ENCODE measurements at places on chromosomes 12 and 14.

DNA sequence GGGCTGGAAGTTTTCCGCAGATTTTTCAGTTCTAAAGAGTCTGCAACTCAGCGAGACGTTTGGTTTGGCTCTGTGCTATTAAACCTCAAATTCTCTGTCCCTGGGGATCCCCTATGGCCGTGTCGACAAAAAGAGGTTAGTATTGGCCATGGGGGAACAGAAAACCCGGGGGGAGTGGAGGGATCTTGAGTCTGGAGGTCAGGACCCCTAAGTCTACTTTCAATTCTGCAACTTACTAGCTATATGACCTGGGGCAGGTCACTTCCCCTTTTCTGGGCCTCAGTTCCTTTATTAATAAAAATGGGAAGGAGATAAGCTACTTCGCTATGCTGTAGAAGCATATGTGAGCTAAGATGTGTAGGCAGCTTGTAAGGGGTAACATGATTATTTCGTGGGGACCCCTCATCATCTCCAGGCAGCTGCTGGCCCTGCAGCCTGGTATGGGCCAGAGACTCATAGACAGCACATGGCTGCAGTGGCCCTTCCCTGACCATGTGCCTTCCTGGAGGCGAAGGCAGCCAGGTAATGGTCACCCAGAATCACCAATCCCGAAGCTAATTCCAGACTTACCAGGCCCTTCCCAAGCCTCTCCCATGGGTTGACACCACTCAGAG lies 8.6 kb downstream of the ASB2 start:
- no peak for DNase-seq

DNA sequence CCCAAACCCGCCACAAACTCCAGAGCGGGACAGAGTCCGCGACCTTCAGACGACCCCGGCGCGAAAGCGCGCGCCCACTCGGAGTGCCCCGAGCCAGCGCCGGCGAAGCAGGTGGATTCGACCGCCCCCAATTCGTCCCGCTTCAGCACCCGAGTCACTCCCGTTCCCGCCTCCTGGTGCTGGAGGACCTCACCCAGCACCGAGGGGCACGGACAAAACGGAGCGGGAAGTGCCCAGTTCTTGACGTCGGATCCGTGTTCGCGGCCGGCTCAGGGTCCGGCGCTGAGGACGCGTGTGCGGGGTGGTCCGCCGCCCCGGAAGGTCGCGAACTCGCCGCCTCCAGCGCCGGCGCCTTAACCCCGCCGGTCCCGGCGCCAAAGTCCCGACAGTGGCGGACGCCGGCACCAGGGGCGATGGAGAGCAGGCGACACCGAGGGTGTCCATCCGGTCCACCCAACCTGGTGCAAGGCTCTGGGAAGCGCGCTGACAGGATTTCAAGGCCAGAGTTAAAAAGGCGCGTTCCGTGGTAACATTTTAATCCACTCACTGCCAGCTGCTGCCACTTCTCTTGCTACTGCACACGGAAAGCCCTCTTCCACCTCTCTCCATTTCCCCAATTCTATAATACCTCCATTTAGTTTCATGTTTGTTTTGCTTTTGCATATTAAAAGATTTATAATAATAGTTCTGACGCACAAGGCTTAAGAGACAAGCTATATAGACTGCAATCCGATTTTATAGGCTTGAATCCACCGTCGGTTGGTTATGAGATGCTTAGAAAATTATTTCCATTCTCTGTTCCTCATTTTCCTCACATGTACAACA lies 240.0 kb upstream of the CPNE8 start:
- no peak for DNase-seq

DNA sequence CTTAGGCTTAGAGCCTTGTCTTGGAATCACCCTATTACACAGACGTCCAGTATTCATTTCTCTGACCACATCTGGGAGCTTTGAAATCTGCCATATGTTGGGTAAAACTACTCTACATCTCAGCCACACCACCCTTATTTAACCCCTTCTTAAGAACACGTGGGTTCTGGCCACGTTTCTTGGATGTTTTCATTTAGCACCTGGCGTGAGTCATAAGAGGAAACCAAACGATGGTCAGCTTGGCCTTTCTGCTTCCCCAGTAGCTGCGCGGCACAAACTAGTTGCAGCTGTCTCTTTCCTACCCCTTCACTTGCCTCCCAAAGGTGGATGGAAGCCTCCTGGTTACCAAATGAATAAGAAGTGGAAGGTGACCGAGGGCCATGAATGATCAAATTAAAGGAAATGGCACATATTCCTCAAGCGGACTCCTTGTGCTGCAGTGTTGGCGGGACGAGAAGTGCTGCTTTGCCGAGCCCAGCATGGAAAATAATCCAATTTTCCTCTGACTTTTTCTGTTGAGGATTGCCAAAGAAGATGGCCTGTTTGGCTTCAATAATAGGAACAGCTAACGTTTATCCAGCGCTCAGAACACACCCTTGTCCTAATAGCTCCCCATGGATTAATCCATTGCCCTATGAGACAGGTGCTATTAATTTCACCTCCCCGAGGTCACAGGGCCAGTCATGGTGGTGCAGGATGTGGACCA lies 154.1 kb downstream of the ZNF664 start:
- no peak for DNase-seq

DNA sequence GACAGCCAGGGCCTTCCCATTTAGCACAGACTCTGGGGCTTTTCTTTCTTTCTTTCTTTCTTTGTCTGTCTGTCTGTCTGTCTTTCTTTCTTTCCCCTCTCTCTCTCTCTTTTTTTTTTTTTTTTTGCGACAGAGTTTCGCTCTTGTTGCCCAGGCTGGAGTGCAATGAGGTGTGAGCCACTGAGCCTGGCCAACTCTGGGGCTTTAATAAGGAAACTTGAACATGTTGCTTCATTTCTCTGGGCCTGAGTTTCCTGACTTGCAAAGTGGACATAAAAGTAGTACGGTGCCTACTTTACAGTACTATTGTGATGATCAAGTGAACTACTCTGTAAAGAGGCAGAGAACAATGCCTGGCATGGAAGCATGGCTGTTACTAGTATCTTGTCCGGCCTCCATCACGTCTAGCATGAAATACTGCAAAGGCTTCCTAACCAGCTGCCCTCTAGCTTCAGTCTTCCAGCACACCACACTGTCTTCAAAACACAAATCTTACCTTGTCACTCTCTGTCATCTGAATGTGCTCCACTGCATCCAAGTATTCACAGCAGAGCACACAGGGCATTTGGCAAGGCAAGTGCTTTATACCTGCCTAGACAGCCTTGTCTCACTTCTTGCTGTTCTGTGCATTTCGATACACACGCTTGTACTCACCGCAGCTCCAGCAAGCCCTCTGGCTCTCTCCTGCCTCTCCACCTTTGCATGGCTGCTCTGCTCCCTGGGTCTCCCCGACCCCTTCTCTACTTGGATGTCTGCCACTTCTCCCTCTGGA lies 96.7 kb downstream of the IRF2BPL start:
- no peak for DNase-seq

GRCh38 chr12:52798671-52799504 lies 3.0 kb upstream of the KRT3 start:
- no peak for DNase-seq

DNA sequence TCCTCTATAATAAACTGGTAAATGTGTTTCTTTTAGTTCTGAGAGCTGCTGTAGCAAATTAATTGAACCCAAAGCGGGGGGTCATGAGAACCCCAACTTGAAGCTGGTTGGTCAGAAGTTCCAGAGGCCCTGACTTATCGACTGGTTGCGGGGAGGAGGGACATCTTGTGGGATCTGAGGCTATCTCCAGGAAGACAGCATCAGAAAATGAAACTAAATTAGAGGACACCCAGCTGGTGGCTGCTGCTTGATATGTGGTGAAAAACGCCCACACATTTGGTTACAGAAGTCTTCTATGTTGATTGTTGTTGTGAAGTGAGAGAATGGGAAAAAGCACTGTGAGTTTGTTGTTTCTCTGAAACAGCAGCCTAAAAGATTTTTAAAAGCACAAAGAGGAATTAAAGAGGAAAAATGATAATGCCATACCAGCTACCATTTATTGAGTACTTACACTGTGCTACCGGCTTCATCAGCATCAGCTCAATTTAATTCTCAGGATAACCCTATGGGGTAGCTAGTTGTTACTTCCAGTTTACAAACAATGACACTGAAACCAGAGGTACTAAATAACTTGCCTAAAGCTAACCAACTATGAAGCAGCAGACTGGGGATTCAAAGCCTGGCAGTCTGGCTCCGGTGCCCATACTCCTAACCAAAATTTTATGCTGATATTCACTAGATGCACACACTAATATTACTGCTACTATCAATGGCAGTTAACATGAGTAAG lies 24.3 kb downstream of the DDX24 start:
- DNase-seq = no peak

DNA sequence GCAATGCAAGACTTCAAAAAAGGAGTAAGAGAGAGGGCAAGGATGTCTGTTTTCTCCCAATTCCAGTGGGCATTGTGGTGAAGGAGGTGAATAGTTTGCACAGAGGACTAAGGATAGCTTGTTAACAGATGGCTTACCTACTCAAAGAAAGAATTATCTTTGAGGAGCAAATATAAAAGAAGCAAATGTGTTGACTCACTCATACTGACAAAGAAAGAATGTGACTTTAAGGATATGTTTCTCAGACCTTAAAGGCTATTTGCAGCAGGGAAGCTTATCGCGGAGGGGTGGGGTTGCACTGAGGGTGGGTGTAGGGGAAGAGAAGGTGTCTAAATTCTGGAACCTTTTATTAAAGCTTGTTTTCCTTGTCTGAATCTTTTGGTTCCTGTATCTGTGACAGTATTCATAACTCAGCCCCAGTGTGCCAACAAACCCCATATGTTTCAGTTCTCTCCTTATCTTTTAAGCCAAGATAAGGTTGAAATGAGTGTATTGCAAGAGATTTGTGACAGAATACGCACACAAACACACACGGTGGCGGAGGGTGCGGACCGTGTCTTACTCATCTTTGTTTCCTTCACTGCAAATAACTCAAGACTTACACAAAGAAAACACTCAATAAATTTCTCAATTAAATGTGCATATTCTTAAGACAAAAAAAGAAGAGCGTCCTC lies 146.4 kb upstream of the ARID2 start:
- no peak for DNase-seq

DNA sequence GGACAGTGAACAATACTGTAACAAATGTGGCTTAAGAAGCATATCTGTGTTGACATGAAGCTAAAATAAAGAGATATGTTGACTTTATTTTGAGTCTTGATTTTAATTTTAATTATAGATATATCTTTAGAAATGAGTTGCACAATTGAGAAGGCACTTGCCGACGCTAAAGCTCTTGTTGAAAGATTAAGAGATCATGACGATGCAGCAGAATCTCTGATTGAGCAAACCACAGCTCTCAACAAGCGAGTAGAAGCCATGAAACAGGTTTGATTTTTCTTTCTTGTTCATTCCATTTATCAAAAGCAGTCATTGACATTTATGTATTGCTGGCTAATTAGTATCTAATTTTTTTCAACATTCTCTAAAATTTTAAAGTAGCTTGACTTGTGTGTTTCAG lies 15.8 kb downstream of the FGFR1OP2 start:
- no peak for DNase-seq

- no peak for DNase-seq
Observed at GRCh38 chr12:98745578-98746391, 100.7 kb downstream of the APAF1 start.

DNA sequence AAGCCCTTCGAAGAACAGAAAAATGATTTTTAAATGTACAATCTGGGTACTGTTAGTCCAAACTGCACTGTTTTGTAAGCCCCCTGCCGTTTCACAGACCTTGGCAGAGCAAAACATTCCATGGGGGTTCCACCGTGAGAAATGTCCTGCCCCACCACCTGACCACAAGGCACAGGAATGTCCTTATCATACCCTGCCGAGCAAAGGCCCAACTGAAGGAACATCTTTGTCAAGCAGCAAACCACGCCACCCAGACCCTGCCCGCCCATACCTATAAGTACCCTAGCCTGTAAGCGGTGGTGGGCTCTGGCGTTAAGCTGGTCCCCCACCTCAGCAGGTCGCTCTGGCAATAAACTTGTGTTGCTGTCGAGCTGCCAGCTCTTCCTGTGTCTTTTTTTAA lies 181.6 kb upstream of the PZP start:
- no peak for DNase-seq

GRCh38 chr12:30795410-30796312 lies 40.9 kb upstream of the CAPRIN2 start:
- DNase-seq = no peak

DNA sequence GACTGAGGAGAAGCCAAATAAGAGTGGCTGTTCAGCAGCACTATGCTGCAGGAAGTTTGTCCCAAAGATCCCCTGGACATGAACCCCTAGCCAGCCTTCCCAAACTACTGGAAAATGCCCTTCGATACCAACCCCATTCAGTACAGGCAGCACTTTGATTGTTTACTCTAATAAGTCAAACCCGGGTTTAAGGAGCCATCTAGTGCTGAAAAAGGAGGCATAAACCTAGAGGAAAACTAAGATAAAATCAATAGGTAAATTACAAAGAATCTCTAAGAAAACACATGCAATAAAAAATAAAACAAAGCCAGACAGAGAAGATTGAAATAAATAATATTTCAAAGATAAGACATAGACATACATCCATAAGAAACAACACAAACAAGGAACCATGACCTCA lies 771.6 kb downstream of the RPS29 start:
- DNase-seq = no peak

DNA sequence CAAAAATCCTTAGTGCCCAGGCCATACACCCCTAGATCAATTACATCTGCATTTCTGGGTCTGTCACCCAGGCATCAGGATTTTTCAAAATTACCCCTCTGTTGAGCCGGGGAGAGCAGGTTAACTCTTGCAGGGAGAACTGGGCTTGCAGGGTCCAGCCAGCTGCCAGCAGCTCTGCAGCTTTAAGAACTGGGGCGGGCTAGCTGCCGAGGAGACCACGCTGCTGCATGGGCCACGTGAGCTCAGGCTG lies at the start of gene DGLUCY:
Gene DGLUCY, plus strand, starts transcription at position 245 of the 250 bp plus-strand sequence. CDS start 46,222 bp downstream, outside the sequence.
- DNase-seq = peak; percentile 31

DNA sequence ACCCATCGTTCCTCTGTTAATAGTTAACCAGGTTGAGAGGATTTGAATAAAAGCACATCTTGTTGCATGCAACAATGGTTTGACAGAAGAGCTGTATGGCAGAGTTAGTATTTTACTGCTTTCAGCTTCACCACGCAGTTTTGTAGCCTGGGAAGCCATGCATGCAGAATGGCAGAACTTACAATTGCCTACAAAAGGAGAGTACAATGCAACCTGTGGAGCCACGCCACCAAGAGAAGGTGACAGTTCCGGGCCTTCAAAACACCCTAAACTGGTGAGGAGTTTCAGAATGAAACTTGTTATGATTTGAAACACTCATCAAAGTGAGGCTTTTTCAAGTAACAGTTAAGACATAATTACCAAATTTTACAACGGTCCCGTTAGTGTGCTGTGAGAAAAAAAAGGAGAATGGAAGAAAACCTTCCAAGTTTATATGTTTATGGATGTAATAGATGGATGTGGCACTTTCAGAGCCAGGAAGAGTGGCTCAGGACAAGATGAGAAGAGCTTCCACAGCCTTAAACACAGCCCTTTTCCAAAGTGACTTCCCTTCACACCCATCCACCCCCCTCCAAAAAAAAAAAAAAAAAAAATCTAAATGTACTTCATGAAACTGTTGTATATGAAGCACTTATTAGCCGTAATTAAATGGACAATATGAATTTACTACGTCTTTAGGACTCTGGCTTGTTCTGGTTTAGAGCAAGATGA lies 158.7 kb downstream of the EGLN3 start:
- DNase-seq = no peak

- no peak for DNase-seq
Observed at GRCh38 chr12:25417071-25417470, 136.0 kb downstream of the LMNTD1 start.

- no peak for DNase-seq
Observed at GRCh38 chr14:97402279-97402678, 605.1 kb downstream of the VRK1 start.

- no peak for DNase-seq
Observed at GRCh38 chr12:114355389-114356088, 50.4 kb downstream of the TBX5 start.

All from T follicular helper cell (primary cell).